ENCODE measurements at places on chromosomes 2 and 18.

- no peak for DNase-seq
Observed at GRCh38 chr2:99802734-99803133, 312.9 kb upstream of the REV1 start.

GRCh38 chr2:211903961-211904360, 634.6 kb downstream of the ERBB4 start:
- no peak for DNase-seq

DNA sequence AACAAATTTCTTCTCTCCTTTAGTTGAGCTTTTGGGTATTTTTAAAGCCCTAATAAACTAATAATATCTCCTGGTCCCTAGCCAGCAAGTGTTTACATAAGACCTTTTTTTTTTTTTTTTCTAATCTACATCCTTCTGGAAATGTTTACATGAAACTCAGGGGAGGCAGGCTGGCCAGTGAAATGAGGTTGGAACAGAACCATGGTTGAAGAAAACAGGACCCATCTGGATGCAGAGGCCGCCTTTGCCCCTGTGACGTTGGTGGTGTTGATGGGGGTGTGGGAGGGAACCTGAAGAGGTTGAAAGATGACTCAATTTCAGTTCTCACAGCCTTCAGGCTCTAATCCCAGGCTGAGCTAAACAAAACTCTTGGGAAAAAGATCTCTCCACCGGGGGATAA, 118.5 kb downstream of the NRP2 start:
- no peak for DNase-seq

GRCh38 chr2:1248187-1248586, 165.1 kb upstream of the TPO start:
- no peak for DNase-seq

DNA sequence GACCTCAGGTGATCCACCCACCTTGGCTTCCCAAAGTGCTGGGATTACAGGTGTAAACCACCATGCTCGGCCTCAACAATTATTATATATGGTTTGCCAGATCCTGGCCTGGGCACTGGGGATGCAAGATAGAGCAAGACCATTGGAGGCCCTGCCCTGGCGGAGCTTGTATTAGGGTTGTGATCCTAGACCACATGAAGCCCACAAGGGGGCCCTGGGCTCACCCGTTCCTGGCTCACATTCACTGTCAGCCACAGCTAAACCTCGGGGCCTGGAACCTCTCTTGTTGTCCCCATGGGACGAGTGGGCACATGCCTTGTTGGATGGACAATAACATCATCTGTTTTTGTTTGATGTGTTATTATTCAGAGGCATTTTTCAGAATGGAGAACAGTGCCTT, 14.9 kb downstream of the HPCAL1 start:
- no peak for DNase-seq

DNA sequence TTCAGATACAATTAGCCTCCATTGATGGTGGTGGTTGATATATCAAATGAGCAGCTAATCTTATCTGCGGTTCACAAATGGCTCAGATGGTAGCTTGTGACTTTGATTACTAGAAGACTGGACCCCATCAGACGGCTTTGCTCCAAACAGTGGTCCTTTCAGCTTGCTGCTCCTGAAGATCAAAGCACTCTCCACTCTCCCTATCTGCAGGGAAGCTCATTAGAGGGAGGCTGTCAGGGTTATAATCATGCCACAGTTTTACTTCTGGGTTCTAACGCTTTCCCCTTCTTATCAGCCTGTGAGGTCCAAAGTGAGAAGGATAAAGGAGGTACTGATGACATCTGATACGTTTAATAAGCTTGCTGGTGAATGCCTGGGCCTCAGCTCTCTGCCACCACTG, 247.1 kb upstream of the NT5C1B start:
- DNase-seq = no peak

GRCh38 chr2:95274291-95275150, at the start of gene PROM2:
PROM2 (plus strand) TSS chr2:95274449; CDS start chr2:95274586, 137 bp downstream.
- no peak for DNase-seq

- no peak for DNase-seq
Observed at GRCh38 chr2:239700686-239701345, 300.0 kb upstream of the HDAC4 start.

DNA sequence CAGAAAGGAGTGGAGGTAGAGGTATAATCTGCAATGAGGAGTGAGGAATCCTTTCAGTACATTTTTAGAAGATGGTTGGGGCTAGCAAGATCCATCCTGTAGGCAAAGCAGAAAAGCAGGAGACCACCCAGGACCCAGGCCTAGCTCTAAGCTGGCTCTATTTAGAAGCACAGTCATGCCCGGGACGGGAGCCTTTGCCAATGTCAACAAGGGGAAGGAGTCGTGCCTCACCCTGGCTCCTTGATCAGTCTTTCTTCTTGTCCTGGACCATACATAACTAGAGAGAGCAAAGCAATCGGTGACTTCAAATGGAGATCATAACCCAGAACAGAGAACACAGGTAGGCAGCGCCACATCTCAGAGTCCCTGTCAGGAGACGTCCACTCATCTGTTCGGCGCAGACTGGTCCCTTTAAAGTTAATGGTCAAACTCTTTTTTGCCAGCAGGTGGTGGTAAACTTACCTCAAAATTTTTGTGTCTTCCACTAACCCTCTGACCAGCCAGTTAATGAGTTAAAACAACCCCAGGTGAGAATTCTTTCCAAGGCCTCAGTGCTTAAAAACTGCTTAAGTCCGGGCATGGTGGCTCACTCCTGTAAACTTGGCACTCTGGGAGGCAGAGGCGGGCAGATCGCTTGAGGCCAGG, 8.0 kb downstream of the MC5R start:
- DNase-seq = peak; percentile 25

DNA sequence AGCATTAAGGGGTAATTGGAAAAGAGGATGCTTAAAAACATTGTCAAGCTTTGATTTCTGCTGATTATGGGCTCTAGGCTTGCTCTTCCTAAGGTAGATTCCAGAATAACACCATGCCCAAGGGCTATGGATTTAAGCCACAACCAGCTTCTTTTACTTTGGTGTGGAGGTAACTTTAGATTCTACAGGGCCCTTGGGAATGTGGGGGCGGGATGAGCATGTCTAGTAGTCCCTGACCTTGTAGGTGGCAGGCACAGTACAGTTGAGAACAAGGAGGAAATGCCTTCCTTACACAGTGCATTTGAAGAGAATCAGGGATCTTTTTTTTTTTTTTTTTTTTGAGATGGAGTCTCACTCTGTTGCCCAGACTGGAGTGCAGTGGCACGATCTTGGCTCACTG, 364.2 kb downstream of the NYAP2 start:
- DNase-seq = no peak

DNA sequence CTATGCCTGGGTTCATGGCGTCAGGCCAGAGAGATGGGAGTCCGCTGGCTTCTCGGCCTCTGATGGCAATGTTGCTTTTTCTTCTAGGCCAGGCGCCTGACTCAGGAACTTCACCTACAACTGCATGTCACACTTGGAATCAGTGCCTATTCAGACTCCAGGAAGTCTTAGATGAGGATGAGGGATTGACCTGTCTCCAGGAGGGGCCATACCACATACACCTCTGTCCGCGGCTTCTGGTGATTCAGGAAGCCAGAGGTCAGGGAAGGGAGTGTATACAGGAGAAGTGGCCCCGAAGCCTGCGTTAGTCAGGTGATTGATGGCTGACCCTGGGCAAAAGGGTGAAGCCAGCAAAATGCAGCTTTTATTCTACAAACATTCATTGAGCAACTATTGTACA, 109.1 kb upstream of the RMDN2 start:
- no peak for DNase-seq

- DNase-seq = peak; percentile 5
Observed at GRCh38 chr2:113818382-113818951, 62.0 kb upstream of the SLC35F5 start.

DNA sequence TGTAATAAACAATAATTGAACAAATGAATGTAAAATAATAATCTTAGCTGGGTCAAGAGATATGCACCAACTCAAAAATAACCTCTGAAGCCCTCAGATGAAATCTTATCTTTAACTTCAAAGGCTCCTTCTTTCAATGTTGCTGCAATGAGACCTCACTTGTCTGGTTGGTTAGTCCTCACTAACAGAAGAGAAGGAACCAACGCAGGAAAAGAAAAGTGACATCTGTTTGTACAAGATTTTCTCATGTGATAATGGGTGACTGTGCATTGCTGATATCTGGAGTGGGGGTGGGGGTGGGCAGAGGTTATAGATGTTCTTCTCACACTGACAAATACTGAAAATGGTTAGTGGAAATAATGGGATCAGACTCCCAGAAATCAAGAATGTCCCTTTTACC, 2.6 kb downstream of the SCN7A start:
- DNase-seq = no peak

GRCh38 chr2:129766374-129766993, 213.0 kb upstream of the RAB6C start:
- no peak for DNase-seq

DNA sequence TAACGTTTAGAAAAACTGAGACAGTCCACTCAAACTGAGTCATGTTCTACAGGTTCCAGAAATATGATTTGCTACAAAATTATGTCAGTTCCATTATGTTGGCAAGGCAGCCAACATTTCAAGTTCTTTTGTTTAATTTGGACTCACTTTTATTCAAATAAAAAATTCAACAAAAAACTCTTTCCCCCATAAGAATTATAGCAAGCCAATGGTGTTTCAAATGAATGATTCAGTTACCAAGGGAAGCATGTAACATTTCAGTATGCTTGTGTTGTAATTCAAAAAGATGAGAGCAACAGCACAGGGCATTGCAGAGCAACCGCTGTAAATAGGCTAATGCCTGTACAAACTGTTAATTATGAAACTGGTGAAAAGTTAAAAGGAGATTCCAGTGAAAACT, 140.8 kb downstream of the FIGN start:
- DNase-seq = no peak

Measured in endothelial cell (in vitro differentiated cells).